ENCODE measurements at places on chromosomes 7 and 10.

DNA sequence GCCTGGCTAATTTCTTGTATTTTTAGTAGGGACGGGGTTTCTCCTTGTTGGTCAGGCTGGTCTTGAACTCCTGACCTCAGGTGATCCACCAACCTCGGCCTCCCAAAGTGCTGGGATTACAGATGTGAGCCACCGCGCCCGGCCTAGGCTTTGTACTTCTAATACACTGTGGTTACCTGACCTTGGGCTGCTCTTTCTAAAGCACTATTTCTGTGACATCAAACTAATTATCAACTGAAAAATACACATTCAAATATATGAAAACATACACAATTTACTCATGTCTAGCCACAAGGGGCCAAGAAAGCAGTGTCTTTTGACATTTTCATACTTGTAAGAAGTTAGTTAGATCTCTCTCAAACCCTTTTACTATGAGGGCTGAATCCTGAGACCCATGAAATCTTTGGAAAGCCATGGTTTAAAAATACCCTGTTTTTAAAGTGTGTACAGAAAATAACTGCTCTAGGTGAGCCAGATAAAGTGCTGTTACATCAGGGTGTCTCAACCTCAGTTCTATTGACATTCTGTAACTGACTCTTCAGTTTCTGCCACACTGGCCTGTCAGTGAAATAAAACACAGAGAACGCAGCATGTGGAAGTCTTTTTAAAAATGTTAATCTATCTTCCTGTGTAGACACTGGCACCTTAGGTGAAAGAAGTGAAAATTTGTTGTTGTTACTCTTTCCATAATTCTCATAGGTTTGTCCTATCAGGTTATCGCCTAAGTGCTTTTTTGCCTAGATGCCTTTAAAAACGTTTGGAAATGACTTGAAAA, 58.8 kb downstream of the CREM start:
- no peak for DNase-seq

DNA sequence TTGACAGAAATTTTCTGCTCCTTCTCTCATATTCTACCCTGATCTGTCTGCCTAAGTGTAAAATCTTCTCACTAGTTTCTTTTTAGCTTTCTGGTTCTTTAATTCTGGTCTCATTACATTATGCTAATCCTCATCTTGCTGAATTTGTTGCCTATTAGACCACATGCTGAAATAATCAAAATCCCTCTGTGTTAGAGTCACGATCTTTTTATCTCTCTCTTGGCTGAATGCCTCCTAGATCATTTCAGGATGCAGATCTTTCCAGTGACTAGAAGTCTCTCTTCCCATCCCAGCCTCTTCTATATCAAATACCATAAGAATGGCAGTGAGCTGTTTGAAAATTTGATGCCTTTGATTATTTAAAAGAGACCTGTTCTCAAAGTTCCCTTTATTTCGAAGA, 661.9 kb downstream of the SORCS1 start:
- DNase-seq = no peak

DNA sequence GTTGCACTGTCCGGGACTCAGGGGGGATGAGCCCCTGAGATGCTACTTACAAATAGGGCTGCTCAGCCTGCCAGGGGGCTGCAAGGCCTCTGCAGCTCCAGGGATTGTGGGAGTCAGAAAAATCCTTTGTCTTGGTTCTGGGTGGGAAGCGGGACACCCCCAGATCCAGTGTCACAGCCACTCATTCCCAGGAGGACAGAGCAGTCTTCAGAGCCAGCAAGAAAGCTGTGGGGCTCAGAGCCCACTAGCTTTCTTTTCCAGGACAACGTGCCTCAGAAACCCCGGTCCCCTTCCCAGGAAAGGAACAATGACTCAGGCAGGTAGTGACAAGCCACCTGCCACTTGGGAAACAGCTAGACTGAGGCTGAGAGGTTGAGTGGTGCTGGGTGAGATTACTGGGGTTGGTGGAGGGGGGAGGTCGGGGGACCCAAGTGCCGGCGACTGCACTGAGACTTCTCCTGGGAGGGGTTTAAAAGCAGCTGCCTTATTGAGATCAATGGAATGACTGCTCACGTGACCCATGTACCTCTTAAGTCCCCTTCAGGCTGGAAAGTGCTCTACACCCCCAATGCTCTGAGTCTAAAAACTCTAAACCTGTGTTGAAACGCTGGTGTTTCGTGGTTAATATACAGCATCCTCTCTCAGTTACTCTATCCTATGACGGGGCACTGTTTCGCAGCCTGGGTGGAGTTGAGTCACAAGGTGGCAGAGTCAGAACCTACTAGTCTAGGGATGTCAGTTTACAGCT, 123.6 kb downstream of the UBE2H start:
- DNase-seq = no peak

DNA sequence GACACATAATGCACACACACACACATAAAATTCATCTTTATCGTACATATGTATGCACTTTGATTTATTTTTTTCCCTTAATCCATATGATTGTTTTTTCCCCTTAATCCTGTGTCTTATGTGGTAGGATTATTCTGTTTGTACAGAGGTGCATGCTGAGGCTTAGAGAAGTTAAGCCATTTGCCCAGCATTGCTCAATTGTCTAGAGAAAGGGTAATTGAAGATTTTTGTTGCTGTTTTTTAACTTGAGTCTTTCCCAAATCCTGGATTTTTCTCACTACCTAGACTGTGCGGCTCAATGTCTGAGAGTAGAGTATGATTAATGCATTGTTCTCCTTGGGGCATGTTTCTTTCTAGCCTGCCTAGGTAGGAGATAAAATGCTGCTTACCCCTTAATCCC, 35.0 kb downstream of the WBP1L start:
- no peak for DNase-seq

All from cardiac fibroblast (primary cell).